ENCODE measurements at places on chromosomes 11 and 22.

GRCh38 chr11:123258877-123259276, 63.8 kb upstream of the CLMP start:
- no peaks in the 10 kb centered on the region for H3K4me1 ChIP-seq
- H3K27ac ChIP-seq, result no peak overlapping the region
- DNase-seq, result no peak
- no peaks in the 10 kb centered on the region for H3K36me3 ChIP-seq
- H3K4me3 ChIP-seq, result no peak overlapping the region

GRCh38 chr11:41413843-41414242, 45.6 kb downstream of the LRRC4C start:
- H3K4me1 ChIP-seq, result no peaks in the 10 kb centered on the region
- no peak for DNase-seq
- H3K27ac ChIP-seq, result no peak overlapping the region
- no peaks in the 10 kb centered on the region for H3K36me3 ChIP-seq
- H3K27me3 ChIP-seq, result no peaks in the 10 kb centered on the region

GRCh38 chr11:133942577-133942976, 14.2 kb downstream of the IGSF9B start:
- no peak overlapping the region for H3K4me3 ChIP-seq
- DNase-seq, result no peak
- peaks cover 49% of the 10 kb centered on the region for H3K4me1 ChIP-seq
- H3K27me3 ChIP-seq, result no peaks in the 10 kb centered on the region

DNA sequence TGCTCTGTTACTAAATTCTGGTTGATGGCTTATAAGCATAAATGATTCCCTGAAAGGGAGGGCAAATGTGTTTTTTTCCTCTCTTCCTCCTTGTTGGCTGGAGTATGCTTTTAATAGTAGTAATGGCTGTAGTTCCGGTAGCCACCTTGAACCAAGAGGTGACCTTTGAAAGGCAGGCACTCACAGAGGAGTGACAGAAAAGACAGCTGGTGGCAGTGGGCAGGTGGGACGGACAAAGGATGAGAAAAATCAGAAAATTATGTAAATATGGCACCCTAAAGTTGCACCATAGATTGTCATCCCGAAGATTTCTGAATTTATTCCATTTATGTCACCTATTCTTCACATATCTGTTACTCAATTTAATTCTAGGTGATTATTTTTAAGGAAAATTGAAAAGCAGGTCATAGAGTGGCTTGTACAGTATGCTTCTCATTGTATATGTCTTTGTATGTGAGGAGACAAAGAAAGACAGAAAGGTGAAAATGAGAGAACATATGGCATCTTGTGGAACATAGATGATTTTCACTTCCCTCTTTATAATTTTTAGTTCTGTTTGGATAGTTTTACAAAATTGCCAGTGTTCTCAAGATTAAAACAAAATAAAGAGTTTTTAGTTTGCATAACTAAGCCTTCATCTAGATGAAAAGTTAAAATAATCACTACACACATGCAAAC, 17.0 kb downstream of the CASP12 start:
- no peak overlapping the region for H3K27ac ChIP-seq
- H3K4me1 ChIP-seq, result peaks cover 29% of the 10 kb centered on the region

Measured in activated CD4-positive, alpha-beta memory T cell treated with anti-CD3 and anti-CD28 coated beads for 36 hours (primary cell).